ENCODE measurements at places on chromosomes 2 and 18. TPM values are rescaled to one million over a fixed set of nuclear protein-coding genes. Genes with fewer than 3 reads are reported as not detected.
A peak's percentile ranks its signal among the peaks of the same experiment; 100 is the strongest.

SULT6B1 gene
- total RNA-seq = not detected

MOCOS gene
- 9.2 TPM for total RNA-seq

MC4R gene
- not detected for total RNA-seq

ERICH2 gene
- not detected for total RNA-seq

GRCh38 chr18:75405351-75405750 lies 22.2 kb downstream of the SMIM21 start:
- no peak for DNase-seq

DNA sequence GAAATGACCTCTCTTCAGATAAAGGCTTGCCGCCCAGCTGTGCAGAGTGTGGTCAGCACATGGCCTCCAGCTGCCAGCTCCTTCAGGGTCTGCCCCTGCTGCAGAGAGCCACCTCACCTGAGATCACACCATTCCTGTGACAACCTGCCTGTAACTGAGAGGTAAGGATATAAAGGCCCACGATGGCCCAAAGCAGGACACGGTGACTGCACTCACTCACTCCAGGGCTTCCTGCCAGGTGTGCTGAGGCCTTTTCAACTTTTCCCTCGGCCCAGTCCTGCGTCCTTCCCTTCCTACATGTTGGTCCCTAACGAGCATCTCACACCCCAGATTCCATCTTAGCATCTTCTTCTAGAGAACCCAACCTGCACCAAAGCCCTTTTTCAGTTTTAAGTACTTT lies 36.2 kb downstream of the ANKRD44 start:
- no peak for DNase-seq

- DNase-seq = no peak
Measured at GRCh38 chr2:25044990-25045389, 3.1 kb downstream of the EFR3B start.

DNA sequence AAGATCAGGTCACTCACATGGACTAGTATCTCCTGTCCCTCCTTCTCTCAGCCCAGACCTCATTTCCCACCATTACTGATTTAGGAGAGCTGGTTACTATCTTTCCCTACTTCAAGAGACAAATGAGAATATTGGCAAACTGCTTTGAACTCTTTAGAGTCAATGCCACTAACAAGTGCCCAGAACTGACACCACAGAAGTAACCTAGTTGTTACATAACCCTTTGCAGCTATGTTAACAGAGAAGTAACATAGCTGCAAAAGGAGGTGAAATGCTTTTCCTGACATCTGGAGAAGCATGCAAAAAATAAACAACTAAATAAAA lies 30.0 kb downstream of the TGFA start:
- no peak for DNase-seq

DNA sequence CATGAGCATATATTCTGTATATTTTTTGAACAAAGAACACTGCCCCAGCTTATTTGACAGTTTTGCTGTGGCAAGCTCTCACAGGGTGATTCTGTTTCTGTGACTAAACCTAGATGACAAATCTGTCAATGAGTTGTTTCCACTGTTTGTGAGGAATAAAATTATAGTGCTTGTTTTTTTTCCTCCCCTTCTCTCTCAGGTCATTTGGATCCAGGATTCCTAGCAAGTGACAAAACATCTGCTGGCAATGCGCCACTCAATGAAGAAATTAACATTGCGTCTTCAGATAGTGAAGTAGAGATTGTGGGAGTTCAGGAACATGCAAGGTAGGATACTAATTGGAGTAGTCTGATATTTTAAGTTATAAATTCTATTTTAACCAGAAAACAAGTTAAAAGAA lies 149.3 kb downstream of the HAUS1 start:
- DNase-seq = no peak

GRCh38 chr2:240574386-240575100 lies 6.3 kb downstream of the RNPEPL1 start:
- DNase-seq = no peak

DNA sequence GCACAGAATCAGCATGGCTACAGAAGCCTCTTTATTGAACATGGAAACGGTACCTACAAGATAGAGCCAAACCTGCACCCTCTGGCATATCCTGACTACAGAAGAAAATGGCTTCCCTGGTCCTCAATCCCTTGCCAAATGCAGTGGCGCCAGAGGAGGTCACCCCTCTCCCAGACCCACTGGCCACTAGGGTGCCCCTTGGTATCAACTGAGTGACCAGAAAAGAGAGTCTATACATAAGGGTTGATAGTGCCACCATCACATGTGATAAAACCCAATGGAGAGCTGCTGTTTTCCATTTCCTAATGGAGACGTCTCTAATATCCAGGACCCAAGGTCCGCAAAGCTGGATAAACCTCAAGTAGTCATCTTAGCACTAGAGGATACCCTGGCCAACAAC lies 52.7 kb upstream of the ALK start:
- DNase-seq = no peak

- no peak for DNase-seq
Measured at GRCh38 chr2:202790676-202791075, 80.9 kb downstream of the ICA1L start.

DNA sequence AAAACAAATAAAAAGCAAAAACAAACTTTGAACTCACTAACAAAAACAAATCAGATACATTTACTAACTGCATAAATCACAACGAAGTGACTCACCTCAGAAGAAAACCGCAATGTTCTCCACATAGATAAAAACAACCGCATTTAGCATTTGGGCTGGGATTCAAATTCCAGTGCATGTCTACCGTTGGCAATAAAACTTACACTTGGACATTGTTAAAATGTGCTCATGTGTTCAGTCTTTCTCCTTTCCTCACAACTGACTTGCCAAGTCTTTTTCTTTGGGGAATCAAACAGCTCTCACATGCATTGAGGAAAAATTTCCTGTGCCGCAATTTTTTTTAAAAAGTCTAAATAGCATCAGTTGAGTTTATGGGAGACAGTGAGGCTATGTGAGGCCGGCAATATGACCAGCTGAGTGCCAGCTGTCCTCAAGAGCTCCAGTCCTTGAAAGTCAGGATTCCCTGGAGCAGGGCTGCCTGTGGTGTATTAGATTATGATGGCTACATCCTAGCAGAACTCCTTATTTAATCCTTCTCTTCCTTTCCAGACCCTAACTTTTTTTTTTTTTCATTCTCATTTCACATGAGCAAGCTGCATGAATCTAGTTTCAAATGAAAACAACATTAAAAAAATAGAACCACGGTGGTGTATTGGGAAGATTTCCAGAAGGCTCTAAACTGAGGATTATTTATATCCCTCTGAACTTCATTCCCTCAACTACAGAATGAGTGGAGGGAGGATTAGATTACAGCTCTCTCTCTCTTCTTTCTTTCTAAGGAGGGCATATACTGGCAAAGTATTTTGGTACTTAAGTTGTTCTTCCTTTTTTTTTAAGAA lies 70.2 kb upstream of the MEIS1 start:
- no peak for DNase-seq

DNA sequence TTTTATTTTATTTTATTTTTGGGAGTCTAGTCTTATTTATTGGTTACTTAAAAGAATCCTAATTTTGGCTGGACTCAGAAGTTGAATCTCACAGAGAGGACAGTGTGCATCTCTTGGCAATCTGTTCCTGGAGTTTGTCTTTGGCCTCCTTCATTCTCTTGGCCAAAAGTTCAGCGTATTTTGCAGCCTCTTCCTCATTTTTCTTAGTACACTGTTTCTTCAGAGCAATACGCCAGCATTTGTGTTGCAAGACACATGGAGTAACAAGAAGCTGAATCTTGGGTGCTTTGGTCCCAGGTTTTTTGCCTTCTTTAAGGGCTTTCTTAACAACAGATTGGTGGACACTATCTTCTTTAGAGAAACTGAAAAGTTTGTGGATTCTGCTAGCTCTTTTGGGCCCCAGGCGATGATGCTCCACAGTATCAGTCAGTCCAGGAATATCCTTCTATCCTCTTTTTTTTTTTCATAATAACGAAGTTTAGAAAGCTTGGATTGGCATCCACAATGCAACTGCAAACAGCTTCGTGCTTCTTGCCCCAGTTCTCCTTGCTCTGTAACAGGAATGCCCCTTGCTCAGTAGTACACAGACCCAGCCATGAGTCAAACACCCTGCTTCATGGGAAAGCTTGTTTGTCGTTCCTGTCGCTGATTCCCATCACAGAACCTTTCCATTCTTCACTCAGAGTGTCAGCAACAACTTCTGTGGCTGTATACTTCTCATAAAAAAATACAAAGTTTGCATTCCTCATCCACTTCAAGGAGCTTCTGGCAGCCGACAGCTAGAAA lies 34.8 kb upstream of the RFX8 start:
- DNase-seq = no peak

DNA sequence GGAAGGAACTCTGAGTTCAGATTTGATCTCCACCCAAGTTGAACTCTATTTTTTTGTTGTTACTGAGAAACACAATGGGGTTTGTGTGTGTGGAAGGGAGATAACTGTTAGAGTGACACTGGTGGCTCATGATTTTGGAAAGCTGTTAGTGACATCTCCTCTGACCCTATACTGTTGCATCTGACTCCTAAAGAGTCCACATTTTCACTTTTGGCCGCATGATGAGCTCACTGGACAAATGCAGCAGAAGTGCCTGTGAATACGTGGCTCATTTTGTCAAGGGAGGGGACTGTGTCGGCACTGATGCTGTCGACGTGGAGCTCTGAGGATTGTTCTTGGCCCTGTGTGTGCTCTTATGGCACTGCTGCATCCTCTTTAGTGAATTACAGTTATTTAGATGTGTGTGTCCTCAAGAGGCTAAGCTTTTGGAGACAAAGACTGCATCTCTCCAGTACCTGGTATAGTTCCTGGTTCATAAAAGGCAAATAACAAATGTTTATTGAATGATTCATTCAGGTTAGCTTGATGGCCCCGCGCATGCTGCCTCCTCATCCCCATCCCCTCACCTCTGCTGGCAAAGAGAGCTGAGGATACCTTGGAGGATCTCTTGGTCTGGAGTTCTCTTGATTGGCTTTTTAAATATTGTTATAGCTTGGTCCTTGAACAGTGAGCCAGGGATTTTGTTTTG lies 135.4 kb downstream of the PHLPP1 start:
- DNase-seq = no peak

GRCh38 chr2:19104503-19104902 lies 253.9 kb downstream of the OSR1 start:
- DNase-seq = no peak

GRCh38 chr2:65129286-65129825 lies 550 bp downstream of the RAB1A start:
- DNase-seq = peak; percentile 81

- DNase-seq = no peak
Measured at GRCh38 chr18:36315736-36316135, 18.2 kb downstream of the FHOD3 start.

- no peak for DNase-seq
Measured at GRCh38 chr18:48222118-48222517, 187.1 kb downstream of the ZBTB7C start.

DNA sequence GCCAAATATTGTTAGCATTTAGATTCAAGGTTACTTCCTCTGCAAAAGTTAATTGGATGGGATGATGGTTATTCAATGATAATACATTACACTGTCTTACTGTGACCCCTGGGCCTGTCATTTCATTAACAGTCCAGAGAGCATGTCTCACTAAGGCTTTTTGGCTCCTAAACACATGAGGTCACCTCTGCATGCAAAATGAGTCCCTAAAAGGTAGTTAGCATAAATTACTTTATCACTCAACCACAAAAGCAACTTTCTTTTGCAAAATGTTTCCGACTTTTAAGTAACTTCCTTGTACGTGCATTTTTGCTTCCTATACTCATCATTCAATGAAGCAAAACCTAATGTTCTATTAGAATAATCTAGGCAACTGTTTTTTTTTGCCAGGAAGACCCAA lies 16.8 kb upstream of the AGFG1 start:
- DNase-seq = no peak

DNA sequence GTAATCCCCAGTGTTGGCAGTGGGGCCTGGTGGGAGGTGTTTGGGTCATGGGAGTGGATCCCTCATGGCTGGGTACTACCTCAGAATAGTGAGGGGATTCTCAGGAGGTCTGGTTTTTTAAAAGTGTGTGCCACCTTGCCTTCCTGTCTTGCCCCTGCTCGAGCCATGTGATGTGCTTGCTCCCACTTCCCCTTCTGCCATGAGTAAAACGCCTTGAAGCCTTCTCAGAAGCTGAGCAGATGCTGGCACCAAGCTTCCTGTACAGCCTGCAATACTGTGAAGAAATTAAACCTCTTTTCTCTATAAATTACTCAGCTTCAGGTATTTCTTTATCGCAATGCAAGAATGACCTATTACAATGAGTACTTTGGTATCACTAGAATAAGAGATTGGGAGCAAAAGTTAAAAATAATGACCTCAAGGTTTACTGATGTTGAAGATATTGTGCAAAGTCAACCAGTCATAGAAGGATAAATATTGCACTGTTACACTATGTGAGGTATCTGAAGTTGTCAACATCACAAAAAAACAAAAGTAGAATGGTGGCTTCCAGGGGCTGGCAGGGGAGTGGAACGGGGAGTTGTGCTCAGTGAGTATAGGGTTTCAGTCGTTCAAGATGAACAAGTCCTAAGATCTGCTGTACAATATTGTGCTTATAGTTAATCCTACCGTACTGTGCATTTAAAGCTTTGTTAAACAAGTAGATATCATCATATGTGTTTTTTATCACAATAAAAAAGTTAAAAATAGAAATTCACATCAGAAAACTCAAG lies 938.3 kb upstream of the CNTNAP5 start:
- DNase-seq = no peak

DNA sequence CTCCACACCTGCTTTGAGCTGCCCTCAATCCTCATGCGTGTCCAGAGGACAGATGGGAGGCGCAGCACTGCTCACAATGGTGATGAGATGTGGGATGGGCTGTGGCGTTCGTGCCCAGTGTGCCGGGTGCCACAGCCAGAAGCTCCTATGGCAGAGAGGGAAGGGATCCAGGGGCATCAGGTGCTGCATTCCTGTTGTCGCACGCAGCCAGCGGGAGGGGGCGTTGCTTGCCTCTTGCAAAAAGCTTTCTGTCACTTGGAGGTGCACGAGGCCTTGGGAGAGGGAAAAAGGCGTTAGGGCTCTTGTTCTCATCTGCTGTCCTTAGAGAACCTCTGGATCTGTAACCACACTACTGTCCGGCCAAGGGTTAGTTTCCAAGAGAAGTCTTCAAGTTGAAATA lies 29.2 kb upstream of the ALLC start:
- no peak for DNase-seq

DNA sequence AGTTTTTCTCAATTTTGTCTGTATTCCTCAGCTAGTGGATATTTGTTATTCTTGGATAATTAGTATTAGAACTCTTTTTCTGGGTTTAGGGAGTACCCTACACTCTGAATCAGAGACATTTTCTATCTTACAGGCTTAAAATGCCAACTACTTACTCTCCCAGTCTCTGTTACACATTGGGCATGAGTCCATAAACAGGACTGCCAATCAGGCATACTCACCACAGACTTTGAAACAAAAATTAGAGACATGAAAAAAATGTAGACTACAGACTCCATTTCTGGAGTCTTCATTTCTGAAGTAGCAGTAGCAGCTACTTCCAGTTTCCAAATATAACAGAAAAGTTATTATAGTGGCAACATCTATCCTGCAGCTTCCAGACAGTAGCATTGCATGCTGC lies 279.7 kb downstream of the MBD5 start:
- DNase-seq = no peak

GRCh38 chr2:120396861-120397811 lies 51.2 kb downstream of the INHBB start:
- DNase-seq = peak; percentile 74

- no peak for DNase-seq
Measured at GRCh38 chr2:239625971-239626734, 225.3 kb upstream of the HDAC4 start.

Measured in suprapubic skin (tissue), 4 donors.